A549 treated with Mapracorat at 1 μM for 4 hours (cell line): ENCODE measurements at places on chromosomes 7 and 10. TPM values are rescaled to one million over a fixed set of nuclear protein-coding genes. Genes with fewer than 3 reads are reported as not detected.

Gene FAM241B
- 15.9 to 17.9 TPM (median 17.7 TPM) in 5 replicates for total RNA-seq

Gene GPR26
- not detected in 5 replicates for total RNA-seq

Gene ZNF467
- total RNA-seq = 0.86 to 2.1 TPM (median 1.5 TPM) in 5 replicates

Gene ASB10
- not detected in 5 replicates for total RNA-seq

Gene RSPH10B
- total RNA-seq = 0.08 to 0.11 TPM (median 0.09 TPM) in 4 of 5 replicates, not detected in the other
